ENCODE measurements at places on chromosomes 4 and X.

DNA sequence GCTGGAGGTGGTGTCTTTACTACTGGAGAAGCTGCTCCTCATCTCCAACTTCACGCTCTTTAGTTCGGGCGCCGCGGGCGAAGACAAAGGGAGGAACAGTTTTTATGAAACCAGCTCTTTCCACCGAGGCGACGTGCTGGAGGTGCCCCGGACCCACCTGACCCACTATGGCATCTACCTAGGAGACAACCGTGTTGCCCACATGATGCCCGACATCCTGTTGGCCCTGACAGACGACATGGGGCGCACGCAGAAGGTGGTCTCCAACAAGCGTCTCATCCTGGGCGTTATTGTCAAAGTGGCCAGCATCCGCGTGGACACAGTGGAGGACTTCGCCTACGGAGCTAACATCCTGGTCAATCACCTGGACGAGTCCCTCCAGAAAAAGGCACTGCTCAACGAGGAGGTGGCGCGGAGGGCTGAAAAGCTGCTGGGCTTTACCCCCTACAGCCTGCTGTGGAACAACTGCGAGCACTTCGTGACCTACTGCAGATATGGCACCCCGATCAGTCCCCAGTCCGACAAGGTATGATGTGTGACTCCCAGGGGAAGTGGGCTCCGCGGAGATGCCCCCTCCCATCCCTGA is 634 bp downstream of the LRAT start:
- peak overlapping the region; percentile 86 for H3K4me3 ChIP-seq
- no peaks in the 10 kb centered on the region for H3K36me3 ChIP-seq
- H3K27me3 ChIP-seq = peaks cover 98% of the 10 kb centered on the region

DNA sequence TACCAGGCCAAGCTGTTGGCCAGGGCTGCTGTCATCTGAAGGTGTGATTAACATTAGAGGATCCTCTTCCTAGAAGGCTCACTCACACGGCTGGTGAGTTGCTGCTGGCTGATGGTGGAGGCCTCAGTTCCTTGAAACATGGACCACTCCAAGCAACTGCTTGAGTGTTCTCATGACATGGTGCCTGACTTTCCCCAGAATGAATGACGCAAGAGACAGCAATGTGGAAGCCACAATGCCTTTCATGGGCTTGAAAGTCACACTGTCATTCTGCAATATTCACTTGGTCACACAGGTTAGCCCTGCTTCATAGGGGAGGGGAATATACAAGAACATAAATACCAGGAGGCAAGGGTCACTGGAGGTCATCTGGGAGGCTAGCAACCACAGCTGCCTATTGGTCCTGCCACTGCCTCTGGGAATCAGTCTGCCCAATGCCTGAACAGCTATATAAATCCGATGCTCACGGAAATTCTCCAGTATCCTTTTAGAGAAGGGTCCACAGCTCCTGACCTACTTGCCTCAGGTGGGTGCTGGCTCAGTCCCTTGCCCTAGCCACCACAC is 97.1 kb upstream of the MAML3 start:
- no peaks in the 10 kb centered on the region for H3K36me3 ChIP-seq
- H3K4me1 ChIP-seq = peaks cover 65% of the 10 kb centered on the region
- H3K4me3 ChIP-seq = no peak overlapping the region

DNA sequence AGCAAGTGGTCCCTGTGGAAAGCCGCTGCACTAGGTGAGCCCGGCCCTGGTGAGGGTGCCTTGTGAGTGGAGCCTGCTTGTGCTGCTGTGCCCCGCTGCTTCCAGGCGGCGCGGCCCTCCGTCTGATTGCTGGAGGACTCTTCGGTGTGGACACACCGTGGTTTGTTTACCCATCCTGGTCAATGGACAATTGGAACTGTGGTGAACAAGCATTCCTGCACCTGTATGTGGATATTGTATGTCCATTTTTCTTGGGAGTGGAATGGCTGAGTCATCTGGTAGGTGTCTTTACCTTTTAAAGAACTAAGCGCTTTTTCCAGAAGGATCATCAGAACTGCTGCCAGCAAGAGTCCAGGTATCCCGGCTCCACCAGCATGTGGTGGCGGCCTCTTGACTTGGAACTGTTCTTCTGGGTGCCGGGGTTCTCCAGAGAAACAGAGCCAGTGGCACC is 15.6 kb downstream of the MAEA start:
- H3K4me1 ChIP-seq = peaks cover 21% of the 10 kb centered on the region
- DNase-seq = no peak
- H3K36me3 ChIP-seq = peaks cover 10% of the 10 kb centered on the region
- no peak overlapping the region for H3K4me3 ChIP-seq

GRCh38 chr4:141652161-141652778 is 15.9 kb downstream of the IL15 start:
- no peak for DNase-seq
- H3K36me3 ChIP-seq = no peaks in the 10 kb centered on the region
- no peak overlapping the region for H3K4me3 ChIP-seq
- no peaks in the 10 kb centered on the region for H3K27me3 ChIP-seq

DNA sequence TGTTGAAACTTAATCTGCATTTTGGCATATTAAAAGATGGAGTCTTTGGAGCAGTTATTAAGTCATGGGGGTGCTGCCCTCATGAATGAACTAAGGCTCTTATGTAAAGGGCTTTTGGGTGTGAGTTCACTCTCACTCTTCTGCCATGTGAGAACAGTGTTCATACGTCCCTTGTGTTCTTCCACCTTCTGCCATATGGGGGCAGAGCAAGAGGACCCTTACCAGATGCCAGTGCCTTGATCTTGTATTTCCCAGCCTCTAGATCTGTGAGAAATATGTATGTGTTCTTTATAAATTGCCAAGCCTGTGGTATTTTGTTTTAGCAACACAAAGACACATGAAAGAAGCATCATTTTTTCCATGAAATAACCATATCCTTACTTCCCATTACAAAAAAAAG is 213.9 kb downstream of the SPOCK3 start:
- H3K4me1 ChIP-seq = no peaks in the 10 kb centered on the region
- no peaks in the 10 kb centered on the region for H3K36me3 ChIP-seq
- no peak overlapping the region for H3K4me3 ChIP-seq

- H3K36me3 ChIP-seq = no peaks in the 10 kb centered on the region
- no peaks in the 10 kb centered on the region for H3K27me3 ChIP-seq
- peaks cover 4% of the 10 kb centered on the region for H3K4me1 ChIP-seq
These were observed 151.6 kb downstream of the GRIA2 start for GRCh38 chr4:157372154-157372553.
